ENCODE measurements at places on chromosomes 7 and 10. TPM values are rescaled to one million over a fixed set of nuclear protein-coding genes. Genes with fewer than 3 reads are reported as not detected.

Gene HOXA3
- 11.3 TPM for total RNA-seq

Gene FEZF1
- total RNA-seq: not detected

DNA sequence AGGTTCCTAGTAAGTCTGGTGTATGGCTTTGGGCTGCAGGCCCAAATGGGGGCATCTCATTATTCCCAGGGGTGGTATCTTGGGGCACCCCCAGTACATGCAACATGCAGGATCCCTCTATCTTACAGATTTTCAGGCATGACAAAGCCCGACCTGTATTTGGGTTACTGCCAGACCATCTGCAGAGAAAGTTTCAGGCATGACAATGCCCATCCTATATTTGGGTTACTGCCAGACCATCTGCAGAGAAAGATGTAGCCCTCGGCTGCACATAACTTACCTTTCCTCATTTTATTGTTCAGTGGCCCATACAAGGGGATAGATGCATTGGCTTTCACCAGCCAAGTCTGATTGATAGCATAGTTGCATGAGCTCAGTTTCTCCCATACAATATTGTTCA, 112.2 kb upstream of the RAB18 start:
- H3K4me1 ChIP-seq: no peaks in the 10 kb centered on the region
- no peak overlapping the region for H3K4me3 ChIP-seq
- peaks cover 2% of the 10 kb centered on the region for H3K27me3 ChIP-seq
- no peaks in the 10 kb centered on the region for H3K36me3 ChIP-seq

GRCh38 chr7:84669177-84669732, 474.7 kb upstream of the SEMA3A start:
- no peaks in the 10 kb centered on the region for H3K36me3 ChIP-seq
- DNase-seq: no peak
- H3K27ac ChIP-seq: no peak overlapping the region
- H3K27me3 ChIP-seq: no peaks in the 10 kb centered on the region
- no peak overlapping the region for H3K4me3 ChIP-seq

Gene AEBP1
- 70.5 TPM for total RNA-seq

DNA sequence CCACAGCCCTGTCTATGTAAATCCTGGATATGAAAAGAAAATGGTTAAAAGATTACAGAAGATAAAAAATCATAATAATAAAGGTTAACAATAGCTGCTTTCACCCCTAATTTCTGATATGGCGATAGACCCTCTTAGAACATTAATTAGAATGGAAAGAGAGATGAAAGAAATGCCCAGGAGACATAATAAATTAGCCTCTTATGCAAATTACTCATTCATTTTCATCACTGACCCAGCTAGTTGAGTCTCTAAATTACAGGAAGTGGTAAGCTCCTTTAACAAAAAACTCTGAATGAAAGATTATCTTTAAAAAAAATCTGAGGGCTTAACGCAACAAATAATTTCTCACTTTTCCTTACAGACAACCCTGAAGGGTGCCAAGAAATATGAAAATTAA, 12.4 kb downstream of the GFRA1 start:
- H3K27me3 ChIP-seq: peaks cover 4% of the 10 kb centered on the region
- no peak overlapping the region for H3K4me3 ChIP-seq
- H3K36me3 ChIP-seq: peaks cover 3% of the 10 kb centered on the region

DNA sequence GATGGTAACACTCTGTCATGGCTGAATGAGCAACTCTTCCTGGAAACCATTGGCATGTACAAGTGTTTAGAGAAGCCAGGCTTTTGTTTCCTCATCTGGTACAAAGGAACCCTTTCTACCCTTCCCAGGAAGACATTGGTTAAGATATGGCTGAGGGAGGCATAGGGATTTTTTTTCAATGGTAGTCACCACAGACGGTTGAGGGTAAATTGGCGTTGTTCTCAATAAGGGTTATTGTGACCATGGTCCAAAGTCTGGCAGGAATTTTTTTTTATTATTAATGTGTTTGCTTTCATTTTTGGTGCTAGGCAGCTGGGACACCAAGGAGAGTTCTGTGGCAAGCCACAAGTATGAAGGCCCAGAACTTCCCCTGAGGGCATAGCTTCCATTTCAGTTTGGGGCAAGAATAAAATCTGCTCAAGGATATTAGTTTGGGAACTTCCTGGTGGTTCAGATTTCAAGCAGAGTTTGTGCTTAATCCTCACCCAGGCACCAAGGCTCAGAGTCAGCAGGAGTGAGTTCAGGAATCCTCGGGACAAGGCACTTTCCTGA, at the start of gene PLEKHS1:
TSS of gene PLEKHS1 (plus strand) at position 502 of the 552 bp plus-strand sequence. CDS start 3,596 bp downstream, outside the sequence.
- H3K4me1 ChIP-seq: no peaks in the 10 kb centered on the region
- no peak within 1 kb of the TSS for H3K27ac ChIP-seq
- no peaks in the 10 kb centered on the region for H3K27me3 ChIP-seq
- no peaks in the 10 kb centered on the region for H3K36me3 ChIP-seq
- no peak within 1 kb of the TSS for H3K4me3 ChIP-seq

Gene MNX1
- total RNA-seq: 0.34 TPM

GRCh38 chr7:1539882-1540775, 9.6 kb downstream of the MAFK start:
- no peak overlapping the region for H3K4me3 ChIP-seq
- H3K36me3 ChIP-seq: no peaks in the 10 kb centered on the region
- peaks cover 13% of the 10 kb centered on the region for H3K27me3 ChIP-seq
- no peak overlapping the region for H3K27ac ChIP-seq

DNA sequence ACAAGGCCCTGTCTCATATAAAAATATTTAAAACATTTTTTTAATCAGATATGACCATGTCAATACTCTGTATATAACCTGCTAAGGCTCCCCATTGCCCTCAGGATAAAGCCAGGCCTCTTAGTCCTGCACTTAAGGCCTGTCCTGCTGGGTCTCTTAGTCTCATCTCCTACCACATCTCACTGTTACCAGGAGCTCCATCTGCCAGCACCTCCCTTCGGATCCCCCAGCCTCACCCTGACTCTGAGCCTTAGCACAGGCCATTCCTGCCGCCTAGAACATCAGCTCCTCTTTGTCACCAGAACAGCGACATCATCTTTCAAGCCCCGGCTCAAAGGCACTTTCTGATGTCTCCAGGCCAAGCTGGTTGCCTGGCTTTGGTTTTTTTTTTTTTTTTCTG, 25.7 kb upstream of the GTF2IRD1 start:
- peaks cover 4% of the 10 kb centered on the region for H3K4me1 ChIP-seq
- H3K36me3 ChIP-seq: no peaks in the 10 kb centered on the region
- no peak for DNase-seq
- no peaks in the 10 kb centered on the region for H3K27me3 ChIP-seq
- H3K27ac ChIP-seq: peak overlapping the region; percentile 91

Gene NHLRC2
- total RNA-seq: 58.7 TPM

GRCh38 chr7:6074612-6075380, 43.6 kb downstream of the ANKRD61 start:
- H3K4me3 ChIP-seq: no peak overlapping the region
- H3K36me3 ChIP-seq: no peaks in the 10 kb centered on the region
- H3K27ac ChIP-seq: no peak overlapping the region

DNA sequence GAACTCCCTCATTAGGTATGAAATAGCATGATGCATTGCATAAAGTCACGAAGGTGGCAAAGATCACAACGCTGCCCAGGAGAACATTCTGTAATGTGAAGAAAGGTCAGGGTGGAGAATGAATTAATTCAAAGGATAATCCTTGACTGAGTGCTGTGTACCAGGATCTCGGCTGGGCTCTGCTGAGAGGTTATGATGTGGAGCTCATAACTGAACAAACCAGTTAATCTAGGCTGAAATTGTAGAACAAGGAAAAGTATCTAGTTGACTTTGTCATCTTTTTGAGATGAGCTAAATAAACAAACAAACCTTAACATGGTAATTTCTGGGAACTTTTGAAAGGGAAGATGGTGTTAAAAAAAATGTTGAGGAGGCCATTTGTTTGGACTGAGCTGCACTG, 6.1 kb downstream of the MSMB start:
- no peaks in the 10 kb centered on the region for H3K4me1 ChIP-seq
- no peak for DNase-seq
- H3K36me3 ChIP-seq: no peaks in the 10 kb centered on the region
- H3K4me3 ChIP-seq: no peak overlapping the region
- peaks cover 25% of the 10 kb centered on the region for H3K27me3 ChIP-seq

Gene LRRC61
- total RNA-seq: 23.2 TPM

- H3K4me1 ChIP-seq: peaks cover 26% of the 10 kb centered on the region
- H3K27me3 ChIP-seq: no peaks in the 10 kb centered on the region
- no peak for DNase-seq
- H3K36me3 ChIP-seq: peaks cover 1% of the 10 kb centered on the region
These were observed 151.8 kb downstream of the SFMBT2 start for GRCh38 chr10:7258948-7259523.

- DNase-seq: no peak
- no peaks in the 10 kb centered on the region for H3K4me1 ChIP-seq
- no peaks in the 10 kb centered on the region for H3K36me3 ChIP-seq
- H3K4me3 ChIP-seq: no peak overlapping the region
These were observed 182.4 kb downstream of the DOCK4 start for GRCh38 chr7:112023786-112024185.

Gene NRG3
- 3.4 TPM for total RNA-seq
